COR-L47 (cell line): ENCODE measurements at places on chromosomes 3 and 15.

- DNase-seq: no peak
These were observed 201.6 kb upstream of the CMC1 start for GRCh38 chr3:28039829-28040228.

DNA sequence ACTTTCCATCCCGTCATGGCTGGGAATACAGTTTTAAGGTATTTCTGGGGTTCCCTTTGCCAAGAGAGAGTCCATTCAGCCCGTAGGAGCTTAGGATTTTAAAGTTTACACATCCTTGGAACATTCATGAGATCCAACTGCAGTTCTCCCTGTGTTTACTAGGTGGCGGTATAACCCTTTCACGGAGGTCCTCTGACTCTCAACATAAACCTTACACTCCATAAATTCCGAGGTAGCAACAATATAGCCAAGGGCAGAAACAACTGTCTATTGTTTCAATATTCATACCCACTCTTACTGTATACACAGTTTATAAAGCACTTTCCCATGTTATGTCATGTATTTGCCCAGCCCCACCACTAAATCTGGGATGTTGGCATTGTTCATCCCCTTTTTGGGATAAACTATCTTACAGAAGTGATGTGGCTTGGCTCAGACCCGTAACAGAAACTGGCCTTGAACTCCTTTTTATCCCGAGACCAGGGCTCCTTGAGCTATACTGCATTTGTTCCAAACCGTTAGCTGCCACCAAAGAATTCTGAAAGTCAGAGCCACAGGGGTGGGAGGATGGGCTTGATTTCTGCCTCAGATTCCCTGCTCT is 69.2 kb upstream of the COL6A5 start:
- peak; percentile 12 for DNase-seq

GRCh38 chr3:109926376-109926775 is 589.0 kb upstream of the DPPA4 start:
- no peak for DNase-seq

DNA sequence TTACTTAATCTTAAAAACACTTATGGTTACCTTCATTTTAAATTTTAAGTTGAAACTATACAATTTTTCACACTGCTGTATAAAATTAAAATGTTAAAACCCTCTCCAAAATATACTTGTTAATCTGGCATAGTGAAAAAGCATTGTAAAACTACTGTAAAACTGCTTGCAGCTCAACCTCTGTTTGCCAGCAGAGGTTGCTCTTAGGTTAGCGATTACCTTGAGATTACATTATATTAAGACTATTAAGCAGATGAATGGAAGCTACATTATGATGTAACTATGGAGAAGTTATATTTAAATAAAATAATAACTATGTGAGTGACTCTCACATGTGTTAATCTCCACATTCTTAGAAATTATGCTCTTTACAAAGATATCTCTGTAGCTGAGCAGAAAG is 143.6 kb upstream of the SLITRK3 start:
- DNase-seq: peak; percentile 31

DNA sequence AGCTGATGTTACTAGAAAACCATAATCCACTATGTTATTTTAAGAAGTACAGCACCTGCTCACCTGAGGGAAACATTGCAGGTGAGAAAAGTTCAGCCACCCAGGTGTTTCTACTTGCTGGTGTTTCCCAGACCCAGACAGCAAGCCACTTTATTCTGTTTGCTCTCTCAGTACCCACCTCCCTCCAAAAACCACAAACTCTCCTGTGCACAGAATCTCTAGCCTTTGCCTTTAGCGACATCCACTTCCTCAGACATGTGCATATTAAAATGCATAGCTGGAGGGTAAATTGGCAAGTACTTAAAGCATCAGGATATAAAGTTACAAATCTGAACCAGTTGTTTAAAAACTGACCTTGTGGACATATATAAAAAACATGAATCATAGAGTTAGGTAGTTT is 36.7 kb downstream of the VGLL3 start:
- no peak for DNase-seq

- no peak for DNase-seq
These were observed 185.1 kb upstream of the TPM1 start for GRCh38 chr15:62857411-62857853.

GRCh38 chr3:178056868-178057267 is 479.4 kb upstream of the KCNMB2 start:
- no peak for DNase-seq

- DNase-seq: no peak
These were observed 1161.2 kb downstream of the ROBO2 start for GRCh38 chr3:78201091-78201490.

GRCh38 chr3:31947671-31948091 is 33.4 kb downstream of the OSBPL10 start:
- DNase-seq: no peak

- no peak for DNase-seq
These were observed 63.1 kb downstream of the SPSB4 start for GRCh38 chr3:141114179-141114745.

DNA sequence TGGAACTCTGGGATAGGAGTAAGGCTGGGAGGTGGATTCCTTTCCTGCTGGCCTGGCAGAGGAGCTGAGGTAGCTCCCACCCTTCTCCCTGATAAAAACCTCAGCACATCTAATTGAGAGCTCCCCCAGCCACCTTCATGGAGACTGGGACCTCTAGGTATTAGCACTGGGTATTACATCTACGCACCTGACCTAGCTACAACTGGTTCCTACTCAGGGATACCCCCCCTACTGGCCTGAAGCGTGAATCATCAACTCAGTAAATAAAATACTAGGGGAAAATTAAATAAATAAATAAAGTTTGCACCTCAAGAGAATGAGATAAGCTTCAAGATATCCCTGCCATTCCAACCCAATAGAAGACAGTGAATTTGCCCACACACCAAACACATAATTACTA is 140.4 kb downstream of the NEK10 start:
- DNase-seq: no peak

GRCh38 chr3:12895391-12896062 is 54.2 kb upstream of the RPL32 start:
- DNase-seq: no peak

DNA sequence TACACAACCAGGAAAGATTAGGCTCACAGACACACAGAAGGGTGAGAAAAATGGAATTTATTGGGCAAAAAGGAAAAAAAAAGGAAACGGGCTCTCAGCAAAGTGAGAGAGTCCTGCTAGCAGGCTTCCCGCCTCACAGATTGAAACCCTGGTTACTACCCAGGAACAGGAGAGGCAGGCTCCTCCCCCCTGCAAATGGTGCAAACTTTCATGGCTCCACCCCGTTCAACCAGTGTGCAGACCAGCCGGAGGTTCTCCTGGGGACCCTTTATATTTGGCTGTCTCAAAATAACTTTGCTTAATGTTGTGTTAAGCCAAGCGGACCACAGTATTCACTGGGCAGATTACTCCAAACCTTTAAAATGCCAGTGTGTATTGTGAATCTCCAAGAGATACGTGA is 40.3 kb downstream of the IL1RAP start:
- DNase-seq: no peak

- DNase-seq: no peak
These were observed 147.7 kb upstream of the SATB1 start for GRCh38 chr3:18572809-18573208.

GRCh38 chr3:195173657-195174056 is 97.3 kb downstream of the XXYLT1 start:
- no peak for DNase-seq

DNA sequence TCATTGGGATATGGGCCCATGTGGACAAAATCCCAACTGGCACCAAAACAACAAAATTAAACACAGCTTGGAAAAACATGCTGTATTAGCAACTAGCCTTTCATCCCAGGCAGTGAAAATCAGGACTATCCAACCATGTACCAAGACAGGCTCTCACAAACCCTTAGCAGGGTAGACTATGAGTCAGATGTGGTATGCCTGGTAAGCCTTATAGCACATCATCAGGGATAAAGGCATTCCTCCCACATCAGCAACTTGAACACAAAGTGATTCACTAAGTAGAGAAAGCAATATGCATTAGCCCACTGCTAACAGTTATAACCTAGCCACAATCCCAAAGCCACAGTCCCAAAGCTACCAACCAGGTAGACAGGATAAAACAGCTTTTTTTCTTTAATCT is 8.0 kb downstream of the CEP152 start:
- DNase-seq: no peak

- DNase-seq: no peak
These were observed 19.3 kb upstream of the TOPAZ1 start for GRCh38 chr3:44222337-44222736.

GRCh38 chr15:59104602-59104911 is 389 bp upstream of the CCNB2 start:
- DNase-seq: no peak

- DNase-seq: no peak
These were observed 11.4 kb upstream of the CYP11A1 start for GRCh38 chr15:74378848-74379247.

- DNase-seq: no peak
These were observed 78.5 kb downstream of the CHCHD6 start for GRCh38 chr3:126782536-126782935.

DNA sequence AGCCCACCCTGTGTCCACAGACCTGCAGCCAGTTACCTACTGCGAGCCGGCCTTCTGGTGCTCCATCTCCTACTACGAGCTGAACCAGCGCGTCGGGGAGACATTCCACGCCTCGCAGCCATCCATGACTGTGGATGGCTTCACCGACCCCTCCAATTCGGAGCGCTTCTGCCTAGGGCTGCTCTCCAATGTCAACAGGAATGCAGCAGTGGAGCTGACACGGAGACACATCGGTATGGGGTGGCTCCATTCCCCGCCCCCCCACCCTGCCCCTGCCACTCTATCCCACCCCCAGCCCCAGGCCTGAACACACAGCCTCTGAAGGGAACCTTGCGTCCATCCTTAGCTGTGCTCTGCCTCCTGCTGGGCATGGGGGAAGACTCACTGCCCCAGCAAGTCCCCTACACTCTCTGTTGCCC is 73.2 kb downstream of the AAGAB start:
- no peak for DNase-seq

- peak; percentile 27 for DNase-seq
These were observed 67.3 kb downstream of the MORC1 start for GRCh38 chr3:109050591-109051167.

GRCh38 chr15:57537072-57537471 is 54.6 kb upstream of the MYZAP start:
- DNase-seq: peak; percentile 79

DNA sequence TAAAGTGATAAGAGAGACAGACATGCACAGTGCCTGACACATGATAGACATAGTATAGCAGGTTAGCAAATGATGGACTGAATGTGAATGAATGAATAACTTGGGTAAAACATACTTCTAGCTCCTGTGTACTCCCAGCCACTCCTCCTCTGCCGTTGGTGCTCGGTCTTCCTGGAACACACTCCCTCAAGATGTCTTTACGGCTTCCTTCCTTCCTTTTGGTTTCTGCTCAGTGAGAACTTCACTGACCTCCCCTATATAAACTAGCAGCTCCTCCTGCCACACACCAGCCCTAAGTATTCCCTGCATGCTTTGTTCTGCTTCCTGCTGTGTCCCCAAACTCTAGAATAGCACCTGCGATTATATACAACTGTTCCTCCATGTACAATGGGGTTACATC is 50.2 kb downstream of the RAD54L2 start:
- DNase-seq: no peak

DNA sequence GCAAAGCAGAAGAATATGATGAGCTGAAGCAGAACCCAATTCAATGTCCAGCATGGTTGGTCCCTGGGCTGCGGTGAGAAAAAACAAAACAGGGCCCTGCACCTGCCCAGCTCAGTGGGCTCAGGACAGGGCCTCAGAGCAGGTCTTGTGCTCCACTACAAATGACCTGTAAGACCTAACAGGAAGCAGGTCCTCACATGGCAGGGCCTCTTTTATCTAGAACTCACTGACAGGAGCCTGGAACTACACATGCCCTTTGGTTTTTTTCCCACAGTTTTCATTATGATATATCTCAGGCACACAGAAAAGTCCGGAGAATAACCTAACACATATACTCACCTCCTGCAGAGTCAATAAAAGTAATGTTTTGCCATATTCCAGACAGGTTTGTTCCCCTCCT is 38.4 kb downstream of the CCDC12 start:
- no peak for DNase-seq

GRCh38 chr3:197426121-197426566 is 127.7 kb upstream of the DLG1 start:
- no peak for DNase-seq

DNA sequence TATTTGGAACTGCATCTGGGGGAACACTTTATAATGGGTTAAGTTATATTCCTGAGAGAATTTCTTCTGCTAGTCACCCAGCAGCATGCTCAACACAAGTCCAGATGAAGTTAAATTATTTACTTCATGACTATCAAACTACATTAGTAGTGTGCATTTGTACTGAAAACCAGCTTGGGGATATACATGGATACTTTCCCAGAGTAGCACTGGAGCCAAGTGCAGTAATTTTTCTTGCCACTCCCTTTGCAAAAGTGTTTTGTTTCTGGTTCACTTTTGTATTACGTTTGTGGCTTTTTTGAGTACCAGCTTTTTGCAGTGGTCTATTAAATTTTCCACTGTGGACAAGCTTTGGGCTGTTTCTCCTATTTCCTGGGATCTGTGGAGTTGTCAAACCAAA is 243.0 kb downstream of the AGBL1 start:
- no peak for DNase-seq

GRCh38 chr3:13839726-13840340 is 40.0 kb downstream of the WNT7A start:
- DNase-seq: no peak

- no peak for DNase-seq
These were observed 1.0 kb upstream of the ARIH1 start for GRCh38 chr15:72472992-72473610.

- DNase-seq: no peak
These were observed 35.9 kb downstream of the SFMBT1 start for GRCh38 chr3:53009826-53010539.

DNA sequence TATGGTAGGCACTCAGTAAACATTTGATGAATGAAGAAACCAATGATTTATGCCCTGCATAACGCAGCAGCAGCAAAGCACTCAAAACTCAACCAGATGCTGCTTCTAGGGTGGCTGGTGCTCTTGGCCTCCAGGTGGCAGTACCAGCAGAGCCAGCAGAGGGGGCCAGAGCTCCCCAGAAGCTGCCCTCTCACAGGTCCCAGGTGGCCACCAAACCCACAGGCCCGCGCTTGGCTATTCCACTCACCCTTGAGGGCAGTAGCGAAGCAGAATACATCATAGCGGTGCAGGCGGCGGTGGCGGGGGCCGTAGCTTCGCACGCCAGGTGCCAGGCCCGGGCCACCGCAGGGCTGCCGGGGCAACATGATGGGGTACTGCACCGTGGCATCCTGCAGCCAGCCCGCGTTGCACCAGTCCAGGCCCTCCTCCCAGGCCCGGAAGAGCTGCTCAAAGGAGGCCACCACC is 16.6 kb downstream of the HAPLN3 start:
- peak; percentile 46 for DNase-seq

DNA sequence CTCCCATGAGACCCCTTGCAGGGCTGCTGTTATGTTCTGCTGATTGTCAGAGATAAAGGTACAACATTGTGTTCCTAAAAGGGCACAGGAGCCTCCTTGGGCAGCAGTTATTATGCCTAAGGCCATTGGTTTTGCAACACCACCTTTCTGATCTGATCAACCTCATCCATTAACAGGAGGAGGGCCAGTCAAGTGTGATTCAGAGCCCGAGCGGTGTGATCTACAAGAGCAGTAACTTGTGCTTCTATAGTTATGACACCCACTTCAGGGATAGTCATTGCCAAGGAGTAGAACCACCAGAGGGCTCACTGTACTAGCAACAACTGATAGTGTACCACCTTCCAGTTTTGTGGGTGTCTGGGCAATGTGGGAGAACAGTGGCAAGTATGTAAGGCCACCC is 1457.9 kb upstream of the CADM2 start:
- DNase-seq: no peak
